Transverse colon (tissue), 4 donors: ENCODE measurements at places on chromosomes 7 and 10.

- DNase-seq, result no peak
These were observed 136.1 kb downstream of the ATE1 start for GRCh38 chr10:121791761-121792160.

DNA sequence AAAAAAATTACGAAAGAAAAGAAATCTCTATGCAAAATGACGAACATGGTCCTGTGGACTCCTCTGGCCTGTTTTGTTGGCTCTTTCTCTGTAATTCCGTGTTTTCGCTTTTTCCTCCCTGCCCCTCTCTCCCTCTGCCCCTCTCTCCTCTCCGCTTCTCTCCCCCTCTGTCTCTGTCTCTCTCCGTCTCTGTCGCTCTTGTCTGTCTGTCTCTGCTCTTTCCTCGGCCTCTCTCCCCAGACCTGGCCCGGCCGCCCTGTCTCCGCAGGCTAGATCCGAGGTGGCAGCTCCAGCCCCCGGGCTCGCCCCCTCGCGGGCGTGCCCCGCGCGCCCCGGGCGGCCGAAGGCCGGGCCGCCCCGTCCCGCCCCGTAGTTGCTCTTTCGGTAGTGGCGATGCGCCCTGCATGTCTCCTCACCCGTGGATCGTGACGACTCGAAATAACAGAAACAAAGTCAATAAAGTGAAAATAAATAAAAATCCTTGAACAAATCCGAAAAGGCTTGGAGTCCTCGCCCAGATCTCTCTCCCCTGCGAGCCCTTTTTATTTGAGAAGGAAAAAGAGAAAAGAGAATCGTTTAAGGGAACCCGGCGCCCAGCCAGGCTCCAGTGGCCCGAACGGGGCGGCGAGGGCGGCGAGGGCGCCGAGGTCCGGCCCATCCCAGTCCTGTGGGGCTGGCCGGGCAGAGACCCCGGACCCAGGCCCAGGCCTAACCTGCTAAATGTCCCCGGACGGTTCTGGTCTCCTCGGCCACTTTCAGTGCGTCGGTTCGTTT lies 83.5 kb upstream of the SLF2 start:
- DNase-seq, result no peak

- DNase-seq, result peak; percentile 30
These were observed 136.0 kb downstream of the KIF20B start for GRCh38 chr10:89837165-89838043.

- DNase-seq, result no peak
These were observed 29.7 kb downstream of the PALS2 start for GRCh38 chr7:24602860-24603456.

- DNase-seq, result no peak
These were observed 1.8 kb upstream of the CEP41 start for GRCh38 chr7:130442601-130443000.

GRCh38 chr10:88983206-88983605 lies 7.4 kb upstream of the FAS start:
- no peak for DNase-seq

GRCh38 chr7:132553031-132553430 lies 23.2 kb downstream of the PLXNA4 start:
- DNase-seq, result no peak

DNA sequence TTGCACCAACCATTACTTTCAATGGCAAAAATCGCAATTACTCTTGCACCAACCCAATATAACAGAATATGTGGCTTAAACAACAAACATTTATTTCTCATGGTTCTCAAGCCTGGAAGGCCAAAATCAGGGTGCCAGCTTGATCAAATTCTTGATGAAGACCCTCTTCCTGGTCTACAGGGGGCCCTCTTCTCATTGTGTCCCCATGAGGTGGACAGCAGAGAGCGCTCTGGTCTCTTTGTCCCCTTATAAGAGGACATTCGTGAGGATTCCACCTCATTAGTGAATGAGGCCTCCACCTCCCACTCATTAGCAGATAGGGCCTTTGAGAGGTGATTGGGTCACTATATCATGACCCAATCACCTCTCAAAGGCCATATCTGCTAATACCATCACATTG lies 120.0 kb downstream of the CALN1 start:
- DNase-seq, result no peak

DNA sequence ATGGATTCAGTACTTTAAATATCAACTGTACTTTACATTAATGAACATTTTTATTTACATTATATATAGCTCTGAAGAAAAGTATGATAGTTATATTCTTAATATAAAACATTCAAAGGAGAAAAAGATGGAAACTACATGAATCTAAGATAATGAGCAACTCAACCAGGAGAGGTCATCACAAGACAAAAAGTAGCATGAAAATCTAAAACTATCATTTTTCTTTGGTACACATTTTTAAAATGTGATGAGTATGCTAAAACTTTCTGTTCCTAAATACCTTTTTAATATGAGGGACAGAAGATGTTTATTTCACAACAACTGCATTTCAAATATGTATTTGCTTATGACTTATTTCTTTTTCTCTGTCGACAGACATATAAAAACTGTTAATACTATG lies 2.4 kb downstream of the CNTNAP2 start:
- DNase-seq, result no peak
